Cardiac muscle cell (in vitro differentiated cells and primary cell): ENCODE measurements at places on chromosomes 1 and 21. TPM values are rescaled to one million over a fixed set of nuclear protein-coding genes. Genes with fewer than 3 reads are reported as not detected.

DNA sequence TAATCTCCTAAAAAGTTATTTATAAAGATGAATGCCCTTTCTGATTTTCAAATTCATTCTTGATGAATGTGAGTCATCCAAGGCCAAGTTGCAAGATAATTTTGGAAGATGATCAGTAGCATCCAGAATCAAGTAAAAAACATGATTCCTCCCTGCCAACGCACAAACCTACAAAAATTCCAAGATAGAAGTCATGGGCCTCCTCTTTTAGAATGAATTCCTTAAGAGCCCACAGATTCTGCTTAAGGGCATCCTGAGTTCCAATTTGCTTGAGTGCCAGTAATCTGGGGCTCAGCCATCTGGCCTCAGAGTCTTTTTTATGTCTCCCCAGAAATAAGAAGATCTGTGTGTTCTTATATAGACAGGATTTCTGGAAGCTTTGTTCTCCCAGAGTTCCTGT, 23.2 kb upstream of the SPATA6 start:
- peaks cover 4% of the 10 kb centered on the region for H3K27me3 ChIP-seq
- H3K27ac ChIP-seq: no peak overlapping the region
- DNase-seq: no peak
- no peaks in the 10 kb centered on the region for H3K4me1 ChIP-seq

Gene KCNE2
- polyA plus RNA-seq: 0.82 and 2.7 TPM in 2 replicates

- no peak overlapping the region for H3K4me3 ChIP-seq
- H3K27me3 ChIP-seq: no peaks in the 10 kb centered on the region
- DNase-seq: no peak
- H3K4me1 ChIP-seq: peaks cover 57% of the 10 kb centered on the region
- peaks cover 8% of the 10 kb centered on the region for H3K36me3 ChIP-seq
Measured at GRCh38 chr1:245180496-245181157, 25.8 kb downstream of the KIF26B start.

GRCh38 chr21:43728154-43728466, 9.2 kb downstream of the PDXK start:
- H3K4me3 ChIP-seq: peak overlapping the region; percentile 41
- no peaks in the 10 kb centered on the region for H3K36me3 ChIP-seq
- no peaks in the 10 kb centered on the region for H3K4me1 ChIP-seq
- no peak for DNase-seq

DNA sequence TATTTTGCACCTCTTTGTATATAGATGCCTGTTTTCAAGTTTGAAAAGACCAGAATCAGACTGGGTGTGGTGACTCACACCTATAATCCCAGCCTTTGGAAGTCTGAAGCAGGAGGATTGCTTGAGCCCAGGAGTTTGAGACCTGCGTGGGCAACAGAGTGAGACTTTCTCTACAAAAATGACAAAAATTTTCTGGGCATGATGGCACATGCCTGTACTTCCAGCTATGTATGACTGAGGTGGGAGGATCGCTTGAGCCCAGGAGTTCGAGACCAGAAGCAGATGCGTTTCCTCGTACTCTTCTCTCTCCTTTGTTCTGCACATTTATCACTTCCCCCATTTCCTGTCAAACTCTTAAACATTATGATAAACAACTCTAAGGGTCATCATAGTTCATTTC, 310.0 kb upstream of the SNX7 start:
- H3K27ac ChIP-seq: no peak overlapping the region
- no peaks in the 10 kb centered on the region for H3K36me3 ChIP-seq
- no peaks in the 10 kb centered on the region for H3K4me1 ChIP-seq
- no peaks in the 10 kb centered on the region for H3K27me3 ChIP-seq
- no peak overlapping the region for H3K4me3 ChIP-seq

Gene KRTAP13-1
- not detected in 2 replicates for polyA plus RNA-seq

Gene IFI44
- polyA plus RNA-seq: not detected in 2 replicates

Gene AMY2B
- polyA plus RNA-seq: 32.9 and 42.9 TPM in 2 replicates

Gene GBP2
- polyA plus RNA-seq: 0.83 and 1.7 TPM in 2 replicates

Gene TIE1
- 4.3 TPM in 1 of 2 replicates, not detected in the other for polyA plus RNA-seq

GRCh38 chr1:158327481-158327880, 3.9 kb downstream of the CD1B start:
- no peak overlapping the region for H3K27ac ChIP-seq
- no peaks in the 10 kb centered on the region for H3K4me1 ChIP-seq
- H3K4me3 ChIP-seq: no peak overlapping the region
- H3K27me3 ChIP-seq: no peaks in the 10 kb centered on the region

Gene VTCN1
- polyA plus RNA-seq: 0.70 TPM in 2 replicates

DNA sequence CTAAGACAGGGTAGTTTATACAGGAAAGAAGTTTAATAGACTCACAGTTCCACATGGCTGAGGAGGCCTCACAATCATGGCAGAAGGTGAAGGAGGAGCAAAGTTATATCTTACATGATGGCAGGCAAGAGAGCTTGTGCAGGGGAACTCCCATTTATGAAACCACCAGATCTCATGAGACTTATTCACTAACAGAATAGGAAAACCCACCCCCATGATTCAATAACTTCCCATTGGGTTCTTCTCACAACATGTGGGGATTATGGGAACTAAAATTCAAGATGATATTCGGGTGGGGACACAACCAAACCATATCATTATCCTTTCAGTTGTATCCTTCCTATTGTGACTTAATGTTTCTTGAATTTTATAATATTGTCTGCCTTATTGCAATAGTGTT, 13.4 kb upstream of the DDAH1 start:
- H3K36me3 ChIP-seq: no peaks in the 10 kb centered on the region
- DNase-seq: no peak
- H3K27me3 ChIP-seq: peaks cover 40% of the 10 kb centered on the region

- no peak overlapping the region for H3K27ac ChIP-seq
- H3K4me3 ChIP-seq: no peak overlapping the region
- no peaks in the 10 kb centered on the region for H3K27me3 ChIP-seq
- H3K4me1 ChIP-seq: no peaks in the 10 kb centered on the region
Measured at GRCh38 chr1:242623119-242623518, 98.6 kb upstream of the PLD5 start.
